ENCODE measurements at places on chromosomes 11 and 22.

- no peak for DNase-seq
These were observed 521 bp downstream of the PES1 start for GRCh38 chr22:30591191-30591587.

DNA sequence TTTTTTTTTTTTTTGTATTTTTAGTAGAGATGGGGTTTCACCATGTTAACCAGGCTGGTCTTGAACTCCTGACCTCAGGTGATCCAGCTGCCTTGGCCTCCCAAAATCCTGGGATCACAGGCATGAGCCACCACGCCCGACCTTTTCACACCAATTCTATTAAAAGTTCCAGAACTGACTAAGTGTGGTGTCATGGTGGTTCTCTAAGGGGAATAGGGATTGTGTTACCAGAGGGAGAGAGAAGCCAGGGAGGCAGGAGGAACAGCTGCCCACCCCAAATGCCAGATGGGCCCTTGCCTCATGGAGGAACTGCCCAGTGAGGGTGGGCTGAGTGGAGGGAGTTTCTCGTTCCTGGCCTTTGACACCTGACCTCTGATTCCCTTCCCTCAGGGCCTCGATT, 5.9 kb downstream of the RPS6KA4 start:
- no peak for DNase-seq

GRCh38 chr11:120017582-120018150, 120.2 kb downstream of the TRIM29 start:
- no peak for DNase-seq

DNA sequence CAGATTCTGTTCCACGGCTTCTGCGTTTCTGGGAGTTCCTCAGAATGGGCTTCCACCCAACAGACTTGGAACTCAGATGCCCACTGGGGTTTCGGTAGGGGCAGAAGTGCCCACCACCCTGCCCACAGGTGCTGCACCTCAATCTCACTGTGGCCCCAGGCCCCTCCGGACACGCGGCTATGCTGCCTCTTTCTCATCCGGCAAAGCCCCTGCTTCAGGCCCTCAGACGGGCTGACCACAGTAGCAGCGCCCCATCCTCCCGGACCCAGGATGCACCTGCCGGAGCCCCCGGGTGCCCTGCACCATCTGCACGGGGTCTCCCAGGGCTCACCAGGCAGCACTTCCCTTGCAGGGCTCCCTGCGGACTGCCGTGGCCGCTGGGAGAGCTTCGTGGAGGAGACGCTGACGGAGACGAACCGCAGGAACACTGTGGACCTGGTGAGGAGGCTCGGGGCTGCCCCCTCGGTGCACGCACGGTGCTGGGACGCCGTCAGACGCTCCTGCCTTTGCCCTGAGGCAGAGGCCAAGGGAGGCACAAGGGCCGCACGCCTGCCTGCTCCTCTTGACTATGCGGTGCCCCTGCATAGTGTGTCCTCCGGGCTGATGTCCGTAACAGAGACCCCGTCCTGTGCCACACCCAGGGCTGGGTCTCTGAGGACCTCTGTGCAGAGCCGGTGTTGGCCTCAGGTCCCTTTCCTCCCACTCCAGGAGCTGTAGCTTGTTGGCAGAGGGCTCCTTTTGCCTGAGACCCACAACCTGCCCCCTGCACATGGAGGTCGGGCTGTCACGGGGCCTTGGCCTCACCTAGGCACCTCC, 38.6 kb downstream of the SBF1 start:
- no peak for DNase-seq

- no peak for DNase-seq
These were observed 12.6 kb downstream of the HIKESHI start for GRCh38 chr11:86314636-86315035.

DNA sequence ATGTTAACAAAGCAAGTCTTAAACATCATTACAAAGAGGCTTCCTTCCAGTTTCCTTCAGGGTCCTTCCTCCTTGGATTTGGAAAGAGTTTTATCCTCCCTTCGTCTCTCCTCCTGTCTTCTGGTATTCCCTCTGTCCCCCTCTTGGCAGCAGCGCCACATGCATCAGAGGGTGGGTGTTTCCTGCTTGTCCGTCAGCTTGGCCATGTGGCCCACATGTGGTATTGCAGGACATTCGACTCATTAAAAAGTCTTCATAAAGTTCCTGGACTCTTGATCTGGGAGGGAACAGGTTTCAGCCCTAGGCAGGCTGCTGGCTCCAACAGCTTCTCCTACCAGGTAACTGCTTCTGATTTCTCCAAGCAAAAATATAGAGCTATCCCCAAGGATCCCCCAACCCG, 189.8 kb downstream of the CSNK2A3 start:
- DNase-seq = peak; percentile 3

DNA sequence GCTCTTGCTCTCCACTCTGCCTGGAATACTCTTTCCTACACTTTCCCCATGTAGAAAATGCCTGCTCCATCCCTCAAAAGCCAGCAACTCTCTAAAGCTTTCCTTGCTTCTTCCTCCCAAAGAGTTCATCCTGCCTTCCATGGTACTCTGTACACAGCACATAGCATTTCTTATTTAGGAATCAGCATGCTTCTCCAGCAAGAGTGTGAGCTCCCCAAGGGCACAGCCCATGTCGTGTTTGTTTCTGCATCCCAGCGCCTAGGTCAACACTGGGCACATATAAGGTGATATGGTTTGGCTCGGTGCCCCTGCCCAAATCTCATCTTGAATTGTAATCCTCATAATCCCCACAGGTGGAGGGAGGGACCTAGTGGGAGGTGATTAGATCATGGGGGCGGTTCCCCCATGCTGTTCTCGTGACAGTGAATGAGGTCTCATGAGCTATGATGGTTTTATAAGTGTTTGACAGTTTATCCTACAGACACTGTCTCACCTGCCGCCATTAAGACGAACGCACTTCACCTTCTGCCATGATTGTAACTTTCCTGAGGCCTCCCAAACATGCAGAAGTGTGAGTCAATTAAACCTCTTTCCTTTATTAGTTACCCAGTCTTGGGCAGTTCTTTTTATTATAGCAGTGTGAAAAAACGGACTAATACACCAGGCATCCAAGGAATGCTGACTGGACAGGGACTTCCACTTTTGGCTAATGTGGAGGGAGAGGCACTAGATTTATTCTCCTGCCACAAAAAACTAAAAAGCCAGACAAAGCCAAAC, 8.2 kb downstream of the VPS37C start:
- DNase-seq = peak; percentile 87

Data from A172 (cell line).